ENCODE measurements at places on chromosomes 7 and 10. TPM values are rescaled to one million over a fixed set of nuclear protein-coding genes. Genes with fewer than 3 reads are reported as not detected.

- no peak for DNase-seq
Measured at GRCh38 chr7:155527664-155528063, 18.7 kb downstream of the CNPY1 start.

DNA sequence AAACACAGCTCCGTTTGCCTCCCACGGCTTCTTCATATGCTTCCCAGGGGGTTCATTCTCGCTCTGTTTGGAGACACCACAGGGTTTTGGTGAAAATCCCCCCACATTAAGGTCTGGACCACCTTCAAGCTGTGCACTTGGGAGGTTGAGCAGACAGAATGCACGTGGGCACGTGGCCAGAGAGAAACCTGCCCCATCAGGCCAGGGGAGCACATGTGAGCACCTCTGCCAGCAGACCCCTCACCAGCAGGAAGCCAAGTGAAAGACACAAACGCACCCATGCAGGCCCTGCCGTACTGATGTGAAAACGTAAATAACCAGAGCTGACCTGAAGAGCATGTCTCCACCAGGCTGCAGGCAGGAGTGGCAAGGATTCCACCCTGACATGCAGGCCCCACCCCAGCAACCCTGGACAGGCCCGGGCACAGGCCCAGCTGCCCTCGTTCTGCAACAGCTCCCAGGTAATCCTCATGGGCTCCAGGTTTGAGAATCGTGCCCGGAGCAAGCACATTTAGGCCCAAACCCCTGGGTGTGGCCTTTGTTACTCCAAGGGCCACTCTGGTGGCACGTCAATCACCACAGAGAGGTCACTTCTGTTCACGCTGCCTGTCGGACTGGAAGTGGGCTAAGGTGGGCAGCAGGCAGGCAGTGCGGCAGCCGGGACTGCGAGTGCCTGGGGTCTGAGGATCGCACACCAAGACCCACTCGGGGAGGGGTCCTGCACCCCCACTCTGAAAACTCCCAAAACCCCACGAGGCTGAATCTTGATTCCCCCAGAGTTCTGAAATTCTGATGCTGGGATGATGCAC is 184.4 kb downstream of the PTPRN2 start:
- DNase-seq: peak; percentile 77

GRCh38 chr10:12062754-12063482 is 5.8 kb upstream of the DHTKD1 start:
- DNase-seq: no peak

- no peak for DNase-seq
Measured at GRCh38 chr10:6115824-6116350, 27.1 kb downstream of the RBM17 start.

DNA sequence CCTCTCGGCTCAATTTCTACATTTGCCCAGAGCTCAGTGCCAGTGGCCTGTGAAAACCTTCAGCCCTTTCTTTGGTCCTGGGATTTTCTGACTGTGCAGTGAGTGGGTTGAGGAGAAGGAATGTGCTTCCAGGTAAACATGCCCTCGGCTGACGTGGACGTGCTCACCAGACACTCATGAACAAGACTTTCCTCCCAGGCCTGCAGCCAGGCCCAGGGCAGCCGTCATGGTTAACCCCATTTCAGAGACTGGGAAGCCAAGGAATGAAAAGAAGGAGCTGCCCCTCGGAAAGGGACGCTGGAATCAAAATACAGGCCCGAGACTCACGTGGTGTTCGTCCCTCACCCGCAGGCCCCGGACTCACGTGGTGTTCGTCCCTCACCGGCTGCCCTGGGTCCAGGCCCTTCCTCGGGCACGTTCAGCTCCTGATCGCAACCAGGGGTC is 8.8 kb upstream of the CALML5 start:
- no peak for DNase-seq

Gene MRLN
- not detected for total RNA-seq

Gene CRHR2
- not detected for total RNA-seq

Gene FAM221A
- total RNA-seq: 2.6 TPM

All from bronchial epithelial cell (primary cell).